ENCODE measurements at places on chromosomes 3 and 15.

- no peak for DNase-seq
Measured at GRCh38 chr3:73164622-73165021, 103.2 kb downstream of the EBLN2 start.

- no peak for DNase-seq
Measured at GRCh38 chr3:43175541-43175940, 69.7 kb upstream of the POMGNT2 start.

DNA sequence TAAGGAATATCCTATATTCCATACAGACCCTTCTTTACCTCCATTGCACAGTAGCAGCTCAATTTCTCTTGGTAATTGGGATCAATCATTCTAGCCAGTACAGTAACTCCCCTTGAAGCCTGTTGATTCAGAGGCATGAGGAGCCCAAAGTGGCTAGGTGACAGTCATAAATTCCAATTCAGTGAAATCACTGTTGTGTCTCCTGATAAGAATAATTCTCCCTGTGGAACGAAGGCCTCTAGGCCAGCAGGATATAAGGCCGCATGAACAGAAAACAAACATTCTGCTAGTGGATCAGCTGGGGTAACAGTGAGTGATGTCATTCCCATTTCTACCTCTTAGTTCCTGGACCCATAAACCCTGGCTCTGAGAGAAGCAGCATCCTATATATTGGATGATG is 696.3 kb downstream of the NR2F2 start:
- DNase-seq = no peak

DNA sequence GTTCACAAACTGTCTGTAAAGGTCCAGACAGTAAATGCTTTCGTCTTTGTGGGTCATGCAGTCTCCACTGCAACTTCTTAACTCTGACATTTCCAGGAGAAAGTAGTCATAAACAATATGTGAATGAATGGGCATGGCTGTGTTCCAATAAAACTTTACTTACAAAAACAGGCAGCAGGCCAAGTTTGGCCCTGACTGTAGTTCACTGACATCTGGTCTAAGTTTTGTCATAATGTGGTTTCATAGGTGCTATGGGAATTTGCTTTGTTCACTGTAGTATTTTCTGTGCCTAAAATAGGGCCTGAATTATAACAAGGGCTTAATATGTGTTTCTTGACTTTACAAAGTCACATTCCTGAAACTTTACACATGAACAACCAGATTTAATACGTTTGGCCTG is 186.0 kb upstream of the KBTBD8 start:
- no peak for DNase-seq

GRCh38 chr3:15097891-15098290 is 1.1 kb downstream of the RBSN start:
- DNase-seq = no peak

DNA sequence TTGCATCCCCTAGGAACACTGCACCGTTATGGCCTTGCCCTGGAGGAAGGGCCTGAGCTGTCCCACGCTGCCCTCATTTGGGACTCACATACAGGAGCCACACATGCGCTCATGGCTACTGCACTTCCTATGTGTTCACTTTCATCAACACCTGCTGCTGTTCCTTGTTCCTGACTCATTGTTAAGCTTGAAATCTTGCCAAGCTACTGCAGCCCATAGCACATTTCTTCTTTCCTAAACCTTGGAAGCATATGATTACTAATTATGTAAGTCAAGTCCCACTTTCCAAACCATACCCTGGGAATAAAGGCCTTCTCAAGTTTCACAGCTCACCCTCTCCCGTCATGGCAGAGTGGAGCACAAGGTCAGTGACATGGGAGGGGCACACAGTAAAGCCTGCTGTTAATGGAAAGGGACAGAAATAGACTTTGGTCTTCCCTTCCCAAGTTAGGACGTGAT is 307.9 kb downstream of the CLSTN2 start:
- no peak for DNase-seq

- DNase-seq = no peak
Measured at GRCh38 chr3:83317605-83318004, 1556.2 kb upstream of the GBE1 start.

- DNase-seq = no peak
Measured at GRCh38 chr15:29883126-29883525, 60.9 kb upstream of the TJP1 start.

GRCh38 chr15:40838756-40839155 is 5.1 kb upstream of the SPINT1 start:
- DNase-seq = no peak

DNA sequence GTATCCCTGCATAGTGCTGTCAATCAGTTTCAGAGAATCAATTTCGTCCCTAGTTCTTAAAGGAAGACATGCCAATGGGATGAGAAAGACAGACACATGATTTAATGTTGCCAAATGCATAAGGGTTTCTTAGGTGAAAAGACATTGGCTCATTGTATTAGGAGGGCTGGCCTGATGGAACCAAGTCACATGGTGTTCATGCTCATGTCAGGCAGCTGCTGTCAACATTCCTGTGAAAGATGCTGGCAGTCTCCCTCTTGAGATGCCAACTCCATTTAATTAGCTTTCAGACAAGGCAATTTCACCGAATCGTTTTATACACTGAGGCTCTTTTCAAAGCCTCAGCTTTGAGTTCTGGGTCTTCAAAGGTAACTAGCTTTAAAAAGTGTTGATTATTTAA is 16.1 kb upstream of the IL1RAP start:
- DNase-seq = no peak

DNA sequence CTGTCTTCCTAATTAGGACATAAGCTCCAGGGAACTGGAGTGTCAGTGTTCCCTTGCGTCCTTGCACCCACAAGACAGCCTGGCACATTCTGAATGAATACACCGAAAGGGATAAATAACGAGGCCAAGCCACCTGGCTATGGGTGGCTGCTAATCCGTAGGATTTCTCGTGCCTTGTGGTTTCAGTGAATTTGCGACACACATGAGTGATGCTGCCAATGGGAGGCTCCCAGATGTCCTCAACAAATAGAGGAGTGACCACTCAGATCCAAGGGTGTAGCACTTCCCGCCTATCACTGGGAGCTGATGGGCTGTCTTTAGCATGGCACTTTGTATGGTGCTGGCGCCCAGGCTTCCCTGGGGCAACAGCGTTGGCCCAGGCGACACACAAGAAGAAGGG is 43.4 kb downstream of the APBA2 start:
- no peak for DNase-seq

- no peak for DNase-seq
Measured at GRCh38 chr3:37053337-37053736, 60.0 kb downstream of the MLH1 start.

DNA sequence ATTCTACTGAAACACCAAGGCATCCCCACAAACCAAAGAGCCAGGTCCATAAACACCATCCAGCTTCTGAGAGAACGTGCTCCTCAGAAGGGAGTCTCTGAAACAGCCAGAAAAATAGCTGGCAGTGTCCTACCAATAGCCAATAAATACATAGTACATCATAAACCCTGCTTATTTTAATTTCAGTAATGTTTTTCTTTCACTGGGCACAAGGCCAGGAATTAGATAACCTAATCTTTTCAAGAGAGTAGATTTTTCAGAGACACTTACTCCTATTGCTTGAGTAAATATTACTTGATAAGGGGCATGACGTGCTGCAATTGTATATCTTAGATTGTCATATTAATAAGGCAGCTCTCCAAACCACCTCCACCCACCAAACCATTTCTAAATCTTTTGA is 22.7 kb downstream of the GADL1 start:
- no peak for DNase-seq

DNA sequence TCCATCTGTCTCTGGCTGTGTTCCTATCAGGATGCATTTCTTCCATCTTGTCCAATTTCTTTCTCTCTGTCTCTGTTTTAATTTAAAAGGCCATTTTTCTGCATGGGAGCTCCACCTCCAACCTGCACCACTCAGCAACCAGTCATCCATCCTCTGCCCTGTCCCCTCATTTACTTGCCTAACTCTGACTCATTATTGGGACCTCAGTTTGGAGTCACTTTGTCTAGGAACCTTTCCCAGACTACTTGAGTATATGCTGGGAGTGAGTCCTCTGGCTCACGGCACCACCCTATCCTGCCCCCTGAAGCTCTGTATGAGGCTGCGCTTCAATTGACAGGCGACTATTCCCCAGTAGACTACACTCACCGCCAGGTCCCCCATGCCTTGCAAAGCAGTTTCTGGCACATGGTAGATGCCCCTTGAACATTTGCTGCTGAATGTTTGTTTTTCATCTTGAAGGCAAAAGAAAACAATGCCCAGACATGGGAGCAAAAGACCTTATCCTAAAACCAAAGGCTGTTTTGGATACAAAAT is 513.3 kb upstream of the CFAP20DC start:
- no peak for DNase-seq

- no peak for DNase-seq
Measured at GRCh38 chr15:73239564-73240215, 129.1 kb downstream of the HCN4 start.

DNA sequence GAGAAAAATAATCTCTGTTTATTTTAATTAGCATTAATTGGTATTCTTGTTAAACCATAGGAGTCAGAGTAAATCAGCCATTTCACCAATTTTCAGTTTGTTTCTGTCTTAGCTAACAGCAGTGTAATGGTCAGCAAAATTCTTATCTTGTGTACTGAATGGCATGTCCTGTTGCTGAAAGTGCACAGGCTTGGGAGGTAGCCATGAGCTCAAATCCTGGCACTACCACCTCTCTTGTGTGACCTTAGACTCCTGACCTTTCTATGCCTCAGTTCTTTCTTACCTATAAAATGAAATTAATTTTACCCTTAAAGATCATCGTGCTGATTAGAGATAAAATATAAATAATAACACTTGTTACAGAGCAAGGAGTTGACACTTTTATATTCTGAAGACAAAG is 35.8 kb downstream of the MLH1 start:
- no peak for DNase-seq

DNA sequence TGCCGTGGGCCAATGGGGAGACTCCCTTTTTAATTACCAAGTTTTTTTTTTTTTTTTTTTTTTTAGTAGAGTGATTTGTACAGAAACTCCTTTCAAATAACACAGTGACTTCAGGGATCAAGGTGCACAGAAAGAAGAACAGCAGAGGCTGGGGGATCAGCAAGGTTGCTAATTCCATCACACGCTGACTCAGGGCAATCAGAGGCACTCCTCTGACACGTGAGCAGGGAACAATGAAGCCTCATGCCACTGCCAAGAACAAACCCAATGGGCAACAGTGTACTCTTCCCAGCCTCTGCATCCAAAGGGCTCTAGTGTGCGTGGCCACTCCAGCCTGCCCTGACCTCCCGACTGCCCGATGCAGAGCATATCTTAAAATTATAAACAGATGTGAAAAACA is 186.7 kb upstream of the WNT5A start:
- no peak for DNase-seq

DNA sequence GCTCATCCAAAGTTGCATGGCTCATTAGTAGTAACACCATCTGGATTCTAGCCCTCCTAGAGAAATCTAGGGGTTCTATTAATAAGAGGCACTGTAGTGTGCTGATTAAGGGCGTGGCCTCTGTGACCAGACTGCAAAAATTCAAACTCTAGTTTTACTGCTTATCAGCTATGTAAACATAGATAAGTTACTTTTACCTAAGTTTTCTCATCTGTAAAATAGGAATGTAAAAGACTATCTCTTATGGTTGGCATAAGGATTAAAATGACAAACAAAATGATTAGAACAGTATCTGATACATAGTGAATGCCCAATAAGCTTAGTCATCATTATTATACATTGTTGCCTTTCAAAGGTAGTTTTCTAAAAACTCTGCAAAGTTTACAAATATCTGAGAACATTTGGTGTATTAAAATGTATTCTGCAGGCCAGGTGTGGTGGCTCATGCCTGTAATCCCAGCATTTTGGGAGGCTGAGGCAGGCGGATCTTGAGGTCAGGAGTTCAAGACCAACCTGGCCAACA is 4.5 kb downstream of the PTX3 start:
- DNase-seq = no peak

DNA sequence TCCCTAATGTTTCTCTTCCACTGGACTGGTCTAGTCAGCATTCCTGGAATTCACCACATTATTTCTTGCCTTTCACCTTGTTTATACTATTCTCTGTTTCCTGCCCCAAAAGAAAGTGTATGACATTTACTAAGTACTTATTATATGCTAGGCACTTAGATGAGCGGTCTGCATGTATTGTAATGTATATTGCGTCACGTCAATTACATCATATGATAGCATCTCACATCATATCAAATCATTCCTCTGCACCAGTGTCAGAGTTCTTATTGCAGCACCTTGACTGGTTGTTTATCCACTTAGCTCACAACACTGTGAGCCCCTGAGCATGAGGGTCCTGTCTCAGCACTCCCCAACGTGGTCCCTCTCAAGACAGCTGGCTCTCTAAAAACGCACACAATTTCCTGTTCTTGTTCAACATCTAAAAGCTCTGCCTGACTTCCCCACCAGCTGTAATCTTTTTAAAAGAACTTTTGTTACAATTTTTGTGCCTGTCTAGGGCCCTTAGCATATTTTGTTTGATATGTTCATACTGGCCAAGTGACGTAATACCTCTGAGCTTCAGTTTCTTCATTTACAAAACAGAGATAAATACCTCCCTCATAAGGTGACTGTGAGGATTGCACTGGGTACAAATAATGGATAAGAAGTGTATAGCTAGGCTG is 58.8 kb downstream of the ARHGAP31 start:
- DNase-seq = no peak

- DNase-seq = no peak
Measured at GRCh38 chr3:90036939-90037469, 929.6 kb downstream of the EPHA3 start.

GRCh38 chr3:87359025-87359424 is 82.6 kb upstream of the POU1F1 start:
- DNase-seq = no peak

DNA sequence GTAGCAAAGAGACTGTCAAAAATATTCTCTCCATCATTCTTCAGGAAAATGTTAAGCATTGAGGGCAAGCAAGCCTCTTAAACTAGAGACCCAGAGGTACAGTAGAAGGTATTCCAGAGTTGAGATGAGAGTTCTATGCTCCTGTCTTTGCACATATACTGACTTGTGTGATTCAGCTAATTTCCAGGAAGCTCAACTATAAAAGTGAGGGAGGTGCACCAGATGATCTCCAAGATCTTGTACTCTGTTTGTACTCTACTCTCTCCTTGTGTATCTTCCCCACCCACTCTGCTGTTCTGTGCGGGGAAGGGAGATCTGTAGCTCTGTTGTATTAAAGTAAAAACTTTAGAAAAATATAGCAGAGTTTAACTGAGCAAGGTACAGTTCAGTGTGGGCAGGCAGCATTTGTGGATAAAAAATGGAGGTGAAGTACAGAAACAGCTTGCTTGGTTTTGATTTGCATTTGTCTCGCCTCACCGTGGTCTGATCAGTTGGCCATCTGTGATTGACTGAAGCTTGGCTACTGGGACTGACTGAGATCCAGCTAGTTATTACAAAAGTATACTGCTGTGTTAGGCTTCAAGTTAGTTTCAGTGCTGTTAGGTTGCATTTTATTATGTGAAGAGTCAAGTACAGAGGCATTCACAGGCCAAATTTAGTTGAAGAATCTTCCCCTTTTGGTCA is 463.1 kb upstream of the GOLIM4 start:
- no peak for DNase-seq

DNA sequence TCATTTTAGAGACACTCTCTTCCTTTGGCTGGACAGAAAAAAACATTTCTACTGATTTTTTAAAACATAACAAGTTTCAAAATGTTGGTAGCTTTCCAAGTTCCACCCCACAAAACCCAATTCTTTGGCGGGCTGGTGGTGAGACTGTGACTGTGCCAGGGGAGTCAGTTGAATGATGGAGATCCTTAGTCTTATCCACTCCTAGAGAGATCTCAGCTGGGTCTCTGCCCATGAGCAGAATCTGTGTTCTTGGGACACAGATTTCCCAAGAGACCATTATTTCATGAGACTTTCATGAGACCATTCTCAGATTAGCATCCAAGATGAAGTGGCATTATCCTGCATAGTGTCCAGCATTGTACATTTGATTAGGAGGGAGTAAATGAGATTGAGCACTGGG is 135.1 kb upstream of the NPHP3 start:
- DNase-seq = no peak

Data from right cardiac atrium (tissue), 5 donors.